ENCODE measurements at places on chromosomes 7 and 10.

GRCh38 chr7:37068038-37068437 lies 343.7 kb upstream of the AOAH start:
- no peak for DNase-seq

DNA sequence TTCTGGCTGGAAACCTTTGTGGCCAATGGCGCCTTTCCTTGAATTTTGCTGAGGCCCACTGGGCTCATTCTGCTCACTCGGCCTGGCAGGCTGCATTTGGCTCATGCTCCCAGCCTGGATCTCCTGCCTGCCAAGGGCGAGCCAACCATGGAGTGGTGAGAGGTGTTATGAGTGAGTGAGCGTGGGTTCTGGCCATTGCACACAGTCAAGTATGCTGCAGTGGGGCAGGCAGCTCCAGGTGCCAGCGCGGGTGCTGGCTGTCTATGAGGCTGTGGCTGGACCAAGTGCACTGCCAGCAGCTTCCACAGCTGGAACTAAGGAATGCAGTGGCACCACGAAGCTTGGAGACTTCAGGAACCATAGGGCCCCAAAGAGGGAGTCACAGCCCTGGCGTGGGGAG lies 42.2 kb upstream of the TUBB8 start:
- DNase-seq, result no peak

DNA sequence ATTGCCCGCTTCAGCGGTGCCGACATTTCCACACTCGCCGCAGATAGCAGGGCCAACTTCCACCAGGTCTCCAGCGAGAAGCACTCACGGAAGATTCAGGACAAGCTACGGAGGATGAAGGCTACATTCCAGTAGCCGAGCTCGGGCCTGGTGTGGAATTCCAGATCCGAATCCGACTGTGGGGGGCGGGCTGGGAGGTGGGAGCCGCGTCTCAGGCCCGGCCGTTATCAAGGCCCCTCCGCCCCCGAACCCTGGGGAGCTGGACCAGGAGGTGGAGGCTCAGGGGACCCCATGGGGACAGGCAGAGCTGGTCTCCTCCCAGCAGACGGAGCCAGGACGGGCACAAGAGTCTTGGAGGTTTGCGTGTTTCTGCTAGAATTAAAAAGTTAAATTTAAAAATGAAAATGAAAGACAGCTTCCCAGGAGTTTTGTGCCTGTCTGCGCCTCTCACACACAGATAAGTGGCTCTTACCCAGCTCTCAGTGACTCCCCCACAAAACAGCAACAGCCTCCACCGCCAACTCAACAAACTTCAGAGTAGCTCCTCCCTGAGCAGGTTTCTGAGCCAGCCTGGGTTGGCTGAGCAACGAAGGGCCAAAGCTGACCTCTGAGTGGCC lies 5.2 kb upstream of the UTF1 start:
- DNase-seq, result no peak

GRCh38 chr7:158443688-158444483 lies 143.7 kb downstream of the PTPRN2 start:
- no peak for DNase-seq

GRCh38 chr7:1856888-1857441 lies 186.9 kb downstream of the ELFN1 start:
- DNase-seq, result no peak

DNA sequence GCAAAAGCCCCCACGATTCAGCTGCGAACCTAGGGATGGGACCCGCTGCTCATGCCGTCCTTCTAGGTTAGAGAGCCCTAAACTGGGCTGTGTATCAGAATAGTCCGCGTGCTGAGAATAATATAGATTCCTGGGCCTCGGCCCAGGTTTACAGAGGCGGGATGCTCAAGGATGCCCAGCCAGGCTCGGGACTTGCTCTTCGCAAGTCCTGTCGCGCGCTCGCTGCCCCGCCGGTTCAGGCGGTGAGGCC lies 266 bp upstream of the STMP1 start:
- DNase-seq, result no peak

DNA sequence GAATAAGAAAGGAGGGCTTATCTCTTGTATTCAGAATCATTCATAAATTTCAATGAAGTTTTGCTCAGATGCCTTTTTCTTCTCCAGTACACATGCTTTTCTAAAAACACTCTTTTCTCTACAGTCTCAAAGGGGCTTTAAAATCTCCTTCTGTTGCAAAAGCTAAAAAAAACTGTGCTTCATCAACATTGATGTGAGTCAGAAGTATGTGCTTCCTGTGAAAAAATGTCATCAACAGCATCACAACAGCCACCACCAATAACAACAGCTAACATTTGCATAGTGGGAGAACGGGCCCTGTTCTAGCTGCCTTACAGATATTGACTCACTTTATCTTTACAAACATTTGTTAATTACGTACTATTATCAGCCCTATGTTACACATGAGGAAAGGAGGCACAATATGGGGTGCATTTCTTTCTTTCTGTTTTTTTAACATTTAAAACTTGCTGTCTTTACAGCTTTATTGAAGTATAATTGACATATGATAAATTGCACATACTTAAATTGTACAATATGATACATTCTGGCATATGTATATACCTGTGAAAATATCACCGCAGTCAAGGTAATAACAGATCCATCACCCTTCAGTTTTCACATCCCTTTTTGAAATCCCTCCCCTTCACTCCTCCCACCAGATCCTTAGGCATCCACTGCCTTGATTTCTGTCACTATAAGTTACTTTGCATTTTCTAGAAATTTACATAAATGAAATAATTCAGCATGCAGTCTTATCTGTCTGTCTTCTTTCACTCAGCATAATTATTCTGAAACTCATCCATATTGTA lies 1605.4 kb upstream of the LRRTM3 start:
- no peak for DNase-seq

DNA sequence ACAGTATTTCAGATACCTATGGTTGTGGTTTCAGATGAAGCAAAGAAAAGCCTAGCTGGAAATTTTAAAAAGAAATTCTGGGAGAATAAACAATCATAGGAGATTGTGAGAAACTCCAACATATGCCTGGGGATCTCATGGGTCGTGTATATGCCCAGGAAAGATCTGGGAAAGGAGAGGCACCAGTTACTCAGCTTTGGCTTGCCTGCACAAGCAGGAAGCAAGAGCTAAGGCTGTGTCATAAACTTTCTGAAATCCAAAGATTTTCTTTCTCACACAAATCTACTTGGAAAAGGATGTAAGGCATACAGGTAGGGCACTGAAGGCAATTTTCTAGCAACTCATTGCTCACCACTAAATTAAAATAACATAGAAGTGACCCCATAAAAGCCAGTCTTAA lies 373.6 kb downstream of the CDC14C start:
- no peak for DNase-seq

DNA sequence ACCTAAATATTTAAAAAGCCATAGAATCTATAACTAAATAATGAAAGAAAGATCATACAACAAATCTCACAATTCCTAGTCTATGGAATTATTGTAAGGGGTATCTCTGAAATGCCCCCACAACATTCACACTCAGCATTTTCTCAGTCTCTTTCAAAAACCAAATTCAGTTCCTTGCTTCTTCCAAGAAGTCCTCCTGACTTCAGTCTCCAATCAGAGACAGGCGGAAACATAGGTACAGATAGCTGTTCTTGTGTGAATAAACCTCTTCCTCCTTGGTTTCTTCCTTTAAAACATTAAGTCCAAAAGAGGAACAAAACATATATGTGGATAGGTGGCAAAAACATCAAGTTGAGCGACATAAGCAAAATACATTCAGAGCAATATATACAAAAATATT lies 13.9 kb upstream of the FBXW4 start:
- DNase-seq, result no peak

- DNase-seq, result no peak
Observed at GRCh38 chr10:113045147-113046055, 95.4 kb downstream of the TCF7L2 start.

- no peak for DNase-seq
Observed at GRCh38 chr7:140911746-140912145, 13.0 kb downstream of the BRAF start.

- no peak for DNase-seq
Observed at GRCh38 chr10:20185116-20185515, 368.9 kb downstream of the PLXDC2 start.

GRCh38 chr10:15189133-15189885 lies 20.8 kb upstream of the NMT2 start:
- no peak for DNase-seq

DNA sequence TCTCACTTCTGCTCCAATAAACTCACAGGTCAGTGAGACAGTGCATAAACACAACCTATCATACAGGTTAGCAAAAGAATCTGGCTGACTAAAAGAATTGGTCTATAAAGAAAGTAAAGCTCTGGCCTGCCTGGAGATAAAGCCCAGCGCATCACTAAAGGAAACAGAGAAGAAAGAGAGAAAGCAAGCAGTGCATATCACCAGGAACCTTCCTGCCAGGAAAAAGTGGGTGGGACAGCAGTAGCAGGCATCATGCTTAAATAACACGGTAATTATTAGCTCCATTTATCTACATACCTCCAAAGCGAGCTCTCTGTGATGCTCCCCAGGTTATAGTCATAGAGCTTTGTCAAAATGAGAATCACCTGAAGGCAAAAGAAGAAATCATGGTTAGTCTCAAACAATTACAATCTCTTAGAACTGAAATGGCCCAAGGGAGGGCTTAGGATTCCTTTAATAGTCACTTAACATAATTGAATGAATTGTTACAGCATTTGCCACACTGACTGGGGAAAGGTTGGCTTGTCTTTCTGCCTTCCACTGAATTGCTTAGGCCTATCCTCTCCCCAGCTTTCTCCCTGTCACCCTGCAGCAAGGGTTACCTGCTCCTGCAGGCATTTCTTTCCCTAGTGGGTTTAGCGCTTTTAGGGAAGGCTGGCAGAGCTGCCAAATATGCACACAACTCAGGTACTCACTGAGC lies 208.1 kb downstream of the SORCS1 start:
- no peak for DNase-seq

- no peak for DNase-seq
Observed at GRCh38 chr10:104406715-104407650, 53.4 kb downstream of the CFAP58 start.

DNA sequence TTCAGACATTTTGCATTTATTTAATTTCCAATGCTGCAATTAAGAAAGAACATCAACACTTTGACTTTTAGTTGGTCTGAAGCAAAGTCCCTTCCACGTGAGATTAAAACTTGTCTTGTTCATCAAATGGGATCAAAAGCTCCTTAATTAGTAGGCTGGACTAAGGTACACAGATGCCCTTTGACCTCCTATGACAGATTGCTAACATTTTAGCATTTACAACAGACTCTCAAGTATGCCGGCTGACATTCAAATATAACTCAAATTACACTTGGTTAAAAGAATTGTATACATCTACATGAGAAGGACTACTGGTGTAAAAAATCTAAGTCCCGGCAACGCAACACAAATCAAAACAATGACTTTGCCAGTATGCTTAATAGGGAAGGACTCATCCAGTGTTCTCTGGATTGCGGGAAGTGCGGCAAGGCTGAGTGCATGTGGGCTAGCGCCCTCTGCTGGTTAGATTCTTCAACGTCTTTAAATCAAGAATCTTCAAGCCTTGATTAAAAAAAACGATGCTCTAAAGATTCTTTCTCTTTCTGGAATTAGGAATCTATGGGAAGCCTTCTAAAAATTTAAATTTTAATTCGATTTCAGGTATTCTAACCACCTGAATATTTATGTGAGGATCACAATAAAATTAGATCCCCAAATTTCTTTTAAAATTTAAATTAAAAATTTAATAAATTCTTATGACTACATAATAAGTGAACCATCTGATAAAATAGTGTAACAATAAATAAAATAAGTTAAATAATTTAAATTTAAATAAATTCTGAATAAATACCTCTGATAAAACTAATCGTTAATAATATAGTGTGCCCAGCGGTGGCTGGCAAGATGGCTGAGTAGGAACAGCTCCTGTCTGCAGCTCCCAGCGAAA lies 444.7 kb downstream of the DGKB start:
- peak; percentile 48 for DNase-seq

- no peak for DNase-seq
Observed at GRCh38 chr10:97849103-97849686, 448 bp upstream of the GOLGA7B start.

- no peak for DNase-seq
Observed at GRCh38 chr10:21095494-21096055, 198.5 kb upstream of the NEBL start.

GRCh38 chr10:12481924-12482323 lies 132.6 kb downstream of the CAMK1D start:
- no peak for DNase-seq

DNA sequence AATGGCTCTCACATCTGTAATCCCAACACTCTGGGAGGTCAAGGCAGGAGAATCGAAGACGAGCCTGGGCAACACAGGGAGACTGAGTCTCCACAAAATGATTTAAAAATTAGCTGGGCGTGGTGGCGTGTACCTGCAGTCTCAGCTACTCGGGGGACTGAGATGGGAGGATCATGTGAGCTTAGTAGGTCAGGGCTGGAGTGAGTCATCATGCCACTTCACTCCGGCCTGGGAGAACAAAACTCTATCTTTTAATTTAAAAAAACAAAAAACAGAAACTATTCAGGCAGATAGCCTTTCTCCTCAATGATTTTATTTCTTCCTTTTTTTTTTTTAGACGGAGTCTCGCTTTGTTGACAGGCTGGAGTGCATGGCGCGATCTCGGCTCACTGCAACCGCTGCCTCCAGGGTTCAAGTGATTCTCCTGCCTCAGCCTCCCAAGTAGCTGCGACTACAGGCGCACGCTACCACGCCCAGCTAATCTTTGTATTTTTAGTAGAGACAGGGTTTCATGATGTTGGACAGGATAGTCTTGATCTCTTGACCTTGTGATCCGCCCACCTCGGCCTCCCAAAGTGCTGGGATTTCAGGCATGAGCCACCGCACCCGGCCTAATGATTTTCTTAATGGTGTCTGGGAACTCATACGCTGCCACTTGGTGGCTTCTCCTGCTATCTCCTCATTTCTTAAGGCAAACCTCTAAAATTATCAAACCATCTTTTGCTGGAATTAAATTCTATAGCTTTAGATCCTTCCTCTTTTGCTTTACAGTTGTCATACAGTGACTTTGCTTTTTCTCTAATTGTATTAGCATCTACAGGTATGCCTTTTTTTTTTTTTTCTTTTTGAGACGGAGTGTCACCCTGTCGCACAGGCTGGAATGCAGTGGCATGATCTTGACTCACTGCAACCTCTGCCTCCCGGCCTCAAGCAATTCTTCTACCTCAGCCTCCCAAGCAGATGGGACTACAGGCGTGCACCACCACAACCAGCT lies 22.9 kb downstream of the SRPK2 start:
- DNase-seq, result no peak

GRCh38 chr10:74799721-74800221 lies 26.6 kb upstream of the KAT6B start:
- DNase-seq, result no peak

- no peak for DNase-seq
Observed at GRCh38 chr7:74092964-74093471, 9.4 kb downstream of the LIMK1 start.

GRCh38 chr10:110274072-110274627 lies 30.6 kb downstream of the SMNDC1 start:
- DNase-seq, result no peak

All from SW 1271 (cell line).